ENCODE measurements at places on chromosomes 3 and 15.

GRCh38 chr15:31272558-31273257 lies 53.9 kb upstream of the KLF13 start:
- no peak for DNase-seq

DNA sequence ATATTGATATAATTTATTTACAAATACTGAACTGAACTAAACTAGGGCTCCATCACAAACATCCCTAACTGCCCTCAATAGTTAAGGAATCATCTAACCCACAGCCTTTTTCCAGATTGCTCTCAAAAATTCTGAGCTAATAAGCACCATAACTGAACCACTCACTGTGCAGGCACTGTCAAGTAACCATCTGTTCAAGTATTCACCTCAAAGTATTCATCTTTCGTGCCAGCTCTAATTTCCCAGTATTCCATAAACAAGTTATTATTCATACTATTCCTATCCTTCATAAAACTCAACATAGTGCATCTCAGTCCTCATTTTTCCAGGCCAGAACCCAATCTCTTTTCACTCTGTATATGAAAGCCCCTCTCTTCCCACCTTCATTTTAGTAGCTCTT lies 41.1 kb downstream of the THBS1 start:
- DNase-seq: no peak

DNA sequence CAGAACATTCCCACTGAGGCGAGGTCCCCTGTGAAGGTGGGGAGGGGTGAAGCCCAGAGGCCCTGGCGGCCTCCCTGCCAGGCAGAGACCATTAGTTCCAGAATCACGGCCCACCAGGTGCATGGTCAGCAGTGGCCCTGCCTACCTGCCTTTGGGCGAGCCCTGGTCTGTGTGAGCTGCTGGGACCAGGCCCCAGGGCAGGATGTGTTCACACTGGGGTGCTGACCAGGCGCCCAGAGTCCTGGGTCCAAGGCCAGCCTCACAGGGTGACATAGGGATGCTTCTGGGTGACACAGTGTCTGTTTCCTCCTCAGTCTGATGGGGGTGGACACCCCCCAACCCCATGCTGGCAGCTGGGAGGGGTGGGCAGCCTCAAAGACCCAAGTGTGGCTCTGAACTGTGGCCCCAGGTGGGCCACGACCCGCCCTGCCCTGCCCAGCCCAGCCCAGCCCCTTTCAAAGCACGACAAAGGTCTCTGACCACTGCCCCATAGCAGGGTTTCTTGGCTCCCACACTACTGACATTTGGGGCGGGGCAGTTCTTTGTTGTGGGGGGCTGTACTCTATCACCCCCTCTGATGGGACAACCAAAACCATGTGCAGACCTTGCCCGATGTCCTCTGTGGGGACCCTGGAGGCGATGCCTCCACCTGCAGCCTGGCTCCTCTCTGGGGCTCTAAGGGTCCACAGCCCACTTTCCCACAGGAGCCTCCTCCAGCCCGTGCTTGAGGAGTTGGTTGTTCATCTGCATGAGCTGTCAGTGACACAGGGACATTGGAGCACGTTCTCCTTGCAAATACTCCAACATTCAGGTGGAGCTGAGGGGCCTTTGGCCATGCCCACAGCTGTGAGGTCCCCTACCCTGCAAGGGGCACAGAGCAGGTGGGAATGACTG lies 44.8 kb upstream of the SLC41A3 start:
- no peak for DNase-seq

DNA sequence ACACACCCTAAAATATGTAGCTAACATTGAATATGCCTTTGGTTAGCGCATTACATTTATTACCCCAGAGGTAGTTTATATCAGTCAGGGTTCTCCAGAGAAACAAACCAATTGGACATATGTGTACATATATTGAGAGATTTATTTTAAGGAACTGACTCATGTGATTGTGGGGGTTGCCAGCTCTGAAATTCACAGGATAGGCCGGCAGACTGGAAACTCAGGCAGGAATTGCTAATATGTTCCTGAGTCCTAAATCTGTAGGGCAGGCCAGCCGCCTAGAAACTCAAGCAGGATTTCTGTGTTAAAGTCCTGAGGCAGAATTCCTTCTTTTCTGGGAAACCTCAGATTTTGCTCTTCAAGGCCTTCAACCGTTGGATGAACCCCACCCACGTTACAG lies 189.7 kb downstream of the CDIN1 start:
- no peak for DNase-seq

DNA sequence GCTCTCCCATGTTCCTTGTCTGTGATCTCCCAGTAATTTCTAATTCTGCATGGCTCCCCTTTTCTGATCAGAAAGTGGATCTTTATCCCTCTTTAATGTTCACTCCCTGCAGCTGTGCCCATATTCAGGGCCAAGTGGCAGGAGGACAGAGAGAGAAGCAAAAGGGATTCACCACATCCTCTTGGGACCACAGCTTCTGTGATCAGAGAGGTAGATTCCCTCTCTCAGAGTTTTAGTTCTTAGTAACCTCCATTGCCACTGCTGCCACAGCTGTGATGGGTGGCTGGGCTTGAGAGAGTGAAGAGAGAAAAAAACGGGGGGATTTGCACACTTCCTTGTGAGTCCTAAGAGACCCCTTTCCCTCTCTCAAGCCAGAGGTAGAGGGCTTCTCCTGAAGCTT lies 49.2 kb downstream of the GLCE start:
- DNase-seq: no peak

DNA sequence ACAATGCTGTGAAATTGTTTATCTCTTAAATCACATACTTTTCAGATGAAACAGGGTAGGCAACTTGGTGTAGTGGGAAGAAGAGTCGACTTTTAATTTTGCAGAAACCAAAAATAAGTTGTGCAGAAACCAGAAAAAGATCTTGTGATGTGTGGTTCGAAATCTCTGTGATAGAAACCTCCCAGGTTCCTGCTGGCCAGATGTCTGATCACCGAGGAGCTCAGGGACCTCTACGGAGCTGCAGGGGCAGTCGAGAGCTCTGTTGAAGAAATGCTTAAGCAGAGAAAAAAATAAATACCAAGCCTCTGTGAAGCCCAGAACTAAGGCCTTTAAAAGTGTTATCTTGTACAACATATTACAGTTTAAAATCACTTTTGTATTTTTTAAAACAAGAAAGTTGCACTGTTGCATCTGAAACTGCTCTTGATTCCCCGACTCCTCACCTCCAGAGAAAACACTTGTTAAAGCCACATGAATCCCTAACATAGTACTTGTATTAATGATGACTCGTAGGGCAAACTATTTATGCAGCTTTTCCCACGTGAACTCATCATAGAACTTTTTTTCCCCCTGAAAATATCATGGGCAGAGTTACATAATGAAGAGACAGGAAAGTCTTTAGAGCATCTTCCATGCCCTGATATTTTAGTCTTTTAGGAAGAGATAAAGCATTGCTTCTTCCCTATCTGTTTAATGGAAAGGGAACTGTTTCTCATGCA lies 51.3 kb downstream of the CCK start:
- no peak for DNase-seq
